ENCODE measurements at places on chromosomes 7 and 10.

GRCh38 chr10:22053048-22053447, 49.5 kb upstream of the DNAJC1 start:
- DNase-seq: no peak

GRCh38 chr7:963236-964078, 9.0 kb upstream of the ADAP1 start:
- DNase-seq: no peak

- no peak for DNase-seq
These were observed 7.6 kb downstream of the PNLIPRP1 start for GRCh38 chr10:116598329-116598728.

GRCh38 chr7:127838816-127839415, 186.9 kb downstream of the SND1 start:
- DNase-seq: no peak

- DNase-seq: no peak
These were observed 572.9 kb upstream of the PFKP start for GRCh38 chr10:2494399-2494798.

- no peak for DNase-seq
These were observed 128.6 kb upstream of the ANKRD1 start for GRCh38 chr10:91049296-91049987.

- no peak for DNase-seq
These were observed 22.4 kb downstream of the STN1 start for GRCh38 chr10:103895411-103896186.

Measured in epithelial cell of prostate (primary cell).